Fibroblast of skin of left biceps (primary cell): ENCODE measurements at places on chromosomes 16 and 17.

- no peak for DNase-seq
Observed at GRCh38 chr17:17289701-17290100, 8.7 kb upstream of the COPS3 start.

DNA sequence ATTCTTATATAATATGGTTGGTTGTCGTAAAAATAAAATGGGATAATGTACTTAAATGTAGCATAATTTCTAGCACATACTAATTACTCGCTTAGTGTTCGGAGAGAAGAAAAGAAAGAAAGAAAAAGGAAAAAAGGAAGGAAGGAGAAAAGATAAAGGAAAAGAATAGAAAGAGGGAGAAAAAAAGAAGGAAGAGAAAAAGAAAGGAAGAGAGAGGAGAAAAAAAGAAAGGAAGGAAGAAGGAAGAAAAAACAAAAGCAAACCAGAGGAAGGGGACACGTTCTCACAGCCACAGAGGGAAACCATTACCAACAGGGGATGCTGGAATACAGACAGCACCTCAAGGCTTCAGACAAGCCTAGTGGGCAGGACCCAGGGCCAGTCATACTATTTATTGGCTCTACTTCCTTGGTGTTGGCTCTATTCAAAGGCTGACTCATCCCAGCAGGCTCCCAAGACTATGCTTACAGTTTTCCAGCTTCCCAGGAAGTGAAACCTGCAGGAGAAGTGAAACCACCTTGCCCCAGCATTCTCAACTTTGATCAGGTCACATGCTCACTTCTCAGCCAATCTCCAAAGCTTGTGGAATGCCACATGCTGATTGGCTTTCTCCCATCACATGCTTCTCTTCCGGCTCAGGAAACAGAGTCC lies 273.5 kb upstream of the IRX5 start:
- peak; percentile 6 for DNase-seq

GRCh38 chr17:64002658-64003525 lies 4.7 kb downstream of the PRR29 start:
- no peak for DNase-seq

GRCh38 chr16:85514598-85515318 lies 98.4 kb upstream of the GSE1 start:
- DNase-seq, result peak; percentile 78

DNA sequence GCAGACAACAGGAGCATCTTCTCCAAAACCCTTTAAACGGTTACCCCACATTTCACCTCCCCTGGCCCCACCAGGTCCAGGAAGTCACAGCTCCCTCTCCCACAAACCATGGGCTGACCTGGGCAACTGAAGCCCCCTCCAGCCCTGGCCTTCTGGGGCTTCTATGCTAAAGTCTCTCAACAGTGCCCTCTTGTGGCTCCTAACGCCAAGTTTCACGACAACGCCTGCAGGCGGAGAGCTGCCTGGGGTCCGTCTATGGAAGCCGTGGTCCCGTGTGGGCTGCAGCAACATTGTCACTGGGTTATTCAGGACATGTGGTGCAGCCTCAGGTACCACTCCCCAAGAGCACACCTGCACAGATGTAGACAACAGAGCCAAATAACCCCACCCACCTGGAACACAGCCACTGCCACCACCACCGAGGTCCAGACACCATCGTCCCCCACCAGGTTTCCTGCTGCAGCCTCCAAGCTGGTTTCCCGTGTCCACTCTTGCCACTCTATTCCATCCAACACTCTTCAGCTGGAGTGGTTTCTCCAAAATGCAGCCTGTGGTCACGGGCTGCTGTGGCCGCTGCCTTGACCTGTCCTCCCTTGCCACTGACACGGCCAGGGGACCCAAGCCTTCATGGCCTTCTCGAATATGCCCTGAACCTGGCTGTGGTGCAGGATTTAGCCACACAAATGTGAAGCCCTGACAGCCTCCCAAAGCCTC lies 19.1 kb downstream of the C16orf95 start:
- no peak for DNase-seq

DNA sequence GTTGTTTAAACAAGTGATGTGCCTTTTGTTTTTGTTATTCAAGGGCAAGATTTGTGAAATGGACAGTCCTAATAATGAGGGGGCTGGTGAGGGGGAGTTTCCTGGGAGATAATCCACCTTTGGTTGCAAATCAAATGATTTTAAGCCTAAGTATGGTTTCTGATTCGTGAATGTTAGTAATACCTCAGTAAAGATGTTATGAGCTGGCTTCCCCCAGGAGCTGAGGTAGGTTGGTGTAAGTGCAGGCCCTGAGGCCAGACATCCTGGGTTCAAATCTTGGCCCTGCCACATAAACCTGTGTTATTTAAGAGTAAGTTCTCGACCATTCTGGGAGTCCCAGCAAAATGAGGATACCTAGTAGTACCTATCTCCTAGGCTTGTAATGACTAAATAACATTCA lies 1.5 kb downstream of the SNX29 start:
- DNase-seq, result no peak

DNA sequence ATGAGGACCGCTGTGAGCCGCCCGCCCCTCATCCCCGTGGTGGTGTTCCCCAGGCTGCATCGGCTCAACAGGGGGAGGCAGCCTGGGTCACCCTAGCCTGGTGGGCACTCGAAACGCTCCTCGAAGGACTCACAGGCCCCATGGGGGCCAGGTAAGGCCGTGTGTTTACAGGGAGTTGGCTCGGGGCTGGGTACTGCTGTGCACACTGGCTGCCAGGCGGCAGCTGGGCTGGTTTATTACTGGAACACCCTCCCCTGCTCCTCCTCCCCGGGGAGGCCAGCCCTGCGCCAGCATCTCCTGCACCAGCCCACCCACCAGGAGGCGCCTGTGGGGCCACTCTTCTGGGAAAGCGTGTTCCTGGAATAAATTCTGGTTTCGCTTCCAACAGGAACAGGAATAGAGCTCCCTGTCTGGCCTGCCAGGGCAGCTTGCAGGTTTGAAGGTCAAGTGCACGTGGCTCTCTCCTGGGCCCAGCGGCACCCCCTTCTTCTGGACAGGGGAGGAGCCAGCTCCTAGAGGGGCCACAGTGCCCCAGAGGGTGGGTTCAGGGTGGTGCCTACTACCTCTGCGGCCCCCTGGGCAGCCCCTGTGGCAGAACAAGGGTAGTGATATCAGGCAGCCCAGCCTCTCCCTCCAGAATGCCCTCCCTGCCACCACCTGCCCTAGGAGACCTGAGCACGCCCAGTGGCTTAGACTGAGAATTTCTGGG lies 11.3 kb downstream of the MCRIP1 start:
- peak; percentile 6 for DNase-seq

- no peak for DNase-seq
Observed at GRCh38 chr16:30353438-30354129, 1.5 kb downstream of the CD2BP2 start.

GRCh38 chr16:85400305-85401205 lies 212.6 kb upstream of the GSE1 start:
- no peak for DNase-seq

DNA sequence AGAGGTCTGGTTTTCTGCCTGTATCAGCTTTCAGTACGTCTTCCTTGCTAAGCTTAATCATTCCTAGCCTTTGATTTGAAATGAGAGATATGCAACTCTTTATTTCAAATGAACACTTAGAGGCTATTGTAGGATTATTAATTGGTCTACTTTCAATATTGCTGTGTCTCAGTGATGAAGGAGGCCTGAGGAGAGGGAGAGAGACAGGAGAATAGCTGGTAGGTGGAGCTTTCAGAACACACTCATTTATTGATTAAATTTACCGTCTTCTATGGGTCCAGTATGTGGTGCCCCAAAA lies 187.0 kb downstream of the BCAS3 start:
- DNase-seq, result no peak

DNA sequence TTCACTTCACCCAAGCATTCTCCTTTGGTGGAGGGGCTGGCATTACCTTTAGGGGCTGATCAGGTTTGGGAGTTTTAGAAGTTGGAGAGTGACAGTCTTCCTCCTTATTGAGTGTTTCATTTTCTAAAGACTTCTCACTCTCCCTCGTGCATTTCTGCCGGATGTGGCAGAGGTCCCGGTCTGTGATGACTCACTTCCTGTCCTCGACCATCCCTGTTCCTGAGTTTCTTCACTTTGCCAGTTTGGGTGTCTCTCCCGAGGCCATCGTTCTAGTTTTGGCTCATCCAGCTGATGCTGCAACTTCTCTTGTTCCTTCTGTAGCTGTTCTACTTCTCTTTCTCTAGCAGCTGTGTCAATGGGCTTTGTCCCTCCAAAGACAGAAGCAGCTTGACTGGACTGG lies 104.3 kb downstream of the PHKB start:
- no peak for DNase-seq

DNA sequence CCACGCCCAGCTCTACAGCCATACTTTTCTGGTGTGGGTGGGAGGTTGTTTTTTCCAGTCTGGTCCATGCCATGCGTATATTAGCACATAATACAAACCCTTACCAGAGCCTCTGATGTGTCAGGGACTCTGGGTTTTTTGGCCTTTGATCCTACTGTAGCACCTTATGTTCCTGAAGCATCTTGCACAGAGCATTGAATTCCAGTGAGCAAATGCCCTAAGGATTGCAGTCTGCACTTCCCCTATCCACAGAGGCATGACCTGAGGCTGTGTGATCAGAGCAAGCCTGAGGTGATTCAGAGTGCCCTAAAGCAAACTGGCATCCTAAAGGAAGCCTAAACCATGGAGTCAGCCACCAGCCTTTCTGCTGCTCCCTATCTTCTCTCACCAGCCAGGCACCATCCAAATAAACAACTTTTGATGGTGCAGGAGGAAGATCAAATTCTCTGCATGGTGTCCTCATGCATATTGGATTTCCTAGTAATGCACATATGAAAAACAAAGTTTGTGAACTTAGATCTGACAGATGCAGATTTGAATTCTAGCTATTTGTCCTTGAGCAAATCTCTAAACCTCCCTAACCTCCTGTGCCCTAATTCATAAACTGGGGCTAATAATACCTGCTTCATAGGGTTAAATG lies 41.2 kb upstream of the HAS3 start:
- DNase-seq, result no peak

DNA sequence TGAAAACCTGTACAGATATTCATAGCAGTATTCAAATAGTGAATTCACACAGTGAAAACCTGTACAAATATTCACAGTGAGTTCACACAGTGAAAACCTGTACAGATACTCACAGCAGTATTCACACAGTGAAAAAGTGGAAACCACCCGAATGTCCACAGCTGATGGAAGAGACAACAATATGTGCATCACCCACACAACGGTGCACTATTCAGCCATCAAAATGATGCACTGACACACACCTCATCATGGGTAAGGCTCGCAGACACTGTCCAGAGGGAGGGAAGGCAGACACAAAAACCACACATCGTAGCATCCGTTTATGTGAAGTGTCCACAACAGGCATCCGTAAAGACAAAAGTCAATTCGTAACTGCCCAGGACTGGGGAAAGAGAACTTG lies 100.9 kb downstream of the VPS53 start:
- no peak for DNase-seq

DNA sequence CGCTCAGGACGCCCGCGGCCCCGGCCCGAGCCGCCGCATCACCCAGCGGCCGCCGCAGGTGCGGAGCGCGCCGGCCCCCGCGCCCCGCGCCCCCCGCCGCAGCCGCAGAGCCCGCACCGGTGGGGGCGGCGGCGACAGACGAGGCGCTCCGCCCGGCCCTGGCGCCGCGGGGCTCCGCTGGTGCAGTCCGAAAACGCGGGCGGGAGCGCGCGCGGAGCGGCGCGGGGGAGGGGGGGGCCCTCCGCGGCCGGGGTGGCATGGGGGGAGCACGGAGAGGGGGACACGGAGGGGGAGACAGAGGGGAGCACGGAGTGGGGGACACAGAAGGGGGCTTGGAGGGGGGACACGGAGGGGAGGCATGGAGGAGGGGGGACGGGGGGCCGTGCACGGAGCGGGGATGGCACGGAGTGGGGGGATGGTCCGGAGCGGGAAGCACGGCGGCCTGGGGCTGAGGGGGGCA lies at the start of gene AATK:
TSS of gene AATK (minus strand) at position 189 of the 460 bp plus-strand sequence. CDS start 229 bp downstream, outside the sequence.
- DNase-seq, result no peak

DNA sequence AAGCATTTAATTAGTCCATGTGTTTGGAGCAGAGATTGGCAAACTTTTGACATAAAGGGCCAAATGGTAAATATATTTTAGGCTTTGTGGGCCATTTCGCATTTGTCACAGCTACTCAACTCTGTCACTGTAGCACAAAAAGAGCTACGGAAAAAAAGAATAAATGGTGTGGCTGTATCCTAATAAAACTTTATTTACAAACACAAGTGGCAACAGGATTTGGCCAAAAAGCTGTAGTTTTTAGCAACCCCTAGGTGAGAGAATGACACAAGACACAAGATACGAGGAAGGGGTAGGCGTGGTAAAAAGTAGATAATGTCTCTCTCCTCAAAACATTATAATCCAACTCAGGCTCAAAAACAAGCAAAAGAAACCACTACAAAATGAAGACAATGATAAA lies 66.5 kb downstream of the TTC19 start:
- DNase-seq, result no peak

DNA sequence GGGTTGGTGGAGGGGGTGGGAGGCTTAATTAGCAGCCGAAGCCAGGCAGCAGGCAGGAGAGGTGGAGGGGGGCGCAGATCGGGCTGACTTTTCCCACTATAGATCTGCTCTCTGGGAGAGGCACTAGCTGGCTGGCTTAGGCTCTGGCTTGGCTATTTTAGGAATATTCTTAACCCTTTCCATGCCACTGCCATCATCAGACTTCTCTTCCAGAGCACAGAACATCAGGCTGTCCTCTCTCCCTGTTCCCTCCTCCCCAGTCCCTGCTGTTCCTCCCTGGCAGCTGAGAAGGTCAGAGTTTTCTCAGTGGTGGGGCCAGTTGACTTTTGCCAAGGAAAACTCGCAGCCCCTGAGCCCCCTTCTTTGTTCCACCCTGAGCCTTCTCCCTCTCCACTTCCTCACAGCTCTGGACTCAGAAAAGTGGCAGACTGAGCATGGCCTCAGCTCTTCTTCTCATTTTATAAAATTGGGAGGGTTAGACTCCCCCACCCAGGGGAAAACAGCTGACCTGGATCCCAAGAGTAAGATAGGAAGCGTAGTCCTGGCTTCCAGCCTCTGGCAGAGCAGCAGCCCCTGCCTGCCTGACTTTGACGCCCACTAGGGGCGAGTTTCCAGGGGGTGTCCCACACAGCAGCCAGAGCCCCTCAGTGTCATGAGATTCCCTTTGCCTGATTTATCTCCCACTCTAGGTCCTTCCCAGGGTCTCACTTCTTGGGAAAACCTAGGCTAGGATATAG lies 9.9 kb upstream of the C1QL1 start:
- DNase-seq, result no peak

DNA sequence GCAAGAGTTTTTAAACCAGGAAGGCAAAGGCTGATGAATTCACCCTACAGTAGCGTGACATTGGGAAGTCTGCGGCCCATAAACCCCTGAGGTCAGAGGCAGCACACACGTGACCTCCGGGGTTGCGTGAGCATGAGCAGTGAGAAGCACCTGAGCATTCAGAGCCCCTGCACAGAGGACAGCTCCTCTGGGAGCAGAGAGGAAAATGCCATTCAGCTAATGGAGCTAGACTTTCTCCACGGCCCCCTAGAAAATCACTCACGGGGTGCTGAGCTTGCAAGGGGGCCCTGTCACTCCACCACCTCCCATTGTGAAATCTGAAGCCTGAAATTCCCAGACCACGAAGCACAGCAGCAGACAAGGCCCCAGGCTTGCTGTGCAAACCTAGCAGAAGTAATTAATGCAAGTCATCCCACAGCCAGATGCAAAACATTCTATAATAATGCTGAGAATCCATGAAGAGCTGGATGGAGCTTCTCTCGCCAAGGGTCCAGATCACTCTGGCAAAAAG lies 114.9 kb upstream of the RCVRN start:
- no peak for DNase-seq
